ENCODE measurements at places on chromosomes 2 and 18.

DNA sequence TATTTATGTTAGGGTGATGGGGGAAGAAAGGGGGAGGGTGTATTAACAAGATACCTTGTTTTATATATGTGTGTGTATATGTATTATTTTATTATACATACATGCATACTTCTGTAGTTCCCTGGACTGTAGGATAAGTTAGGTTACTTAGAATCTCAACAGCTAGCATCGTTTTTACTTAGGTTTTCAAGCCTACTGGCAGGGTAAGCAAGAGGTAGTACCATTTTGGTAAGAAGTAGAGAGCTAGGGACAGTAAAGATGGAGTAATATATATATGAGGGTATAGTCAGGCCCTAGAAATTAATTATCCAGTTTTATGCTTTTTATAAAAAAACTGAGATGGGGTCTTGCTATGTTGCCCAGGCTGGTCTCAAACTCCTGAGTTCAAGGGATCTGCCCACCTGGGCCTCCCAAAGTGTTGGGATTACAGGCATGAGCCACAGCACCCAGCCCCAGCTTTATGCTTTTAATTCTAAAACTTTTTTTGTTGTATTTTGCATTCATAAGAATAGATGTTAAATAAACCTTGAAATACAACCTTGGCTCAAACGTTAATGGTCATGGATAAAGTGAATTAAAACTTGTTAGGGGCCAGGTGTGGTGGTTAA, 13.2 kb downstream of the MSH6 start:
- DNase-seq: no peak

DNA sequence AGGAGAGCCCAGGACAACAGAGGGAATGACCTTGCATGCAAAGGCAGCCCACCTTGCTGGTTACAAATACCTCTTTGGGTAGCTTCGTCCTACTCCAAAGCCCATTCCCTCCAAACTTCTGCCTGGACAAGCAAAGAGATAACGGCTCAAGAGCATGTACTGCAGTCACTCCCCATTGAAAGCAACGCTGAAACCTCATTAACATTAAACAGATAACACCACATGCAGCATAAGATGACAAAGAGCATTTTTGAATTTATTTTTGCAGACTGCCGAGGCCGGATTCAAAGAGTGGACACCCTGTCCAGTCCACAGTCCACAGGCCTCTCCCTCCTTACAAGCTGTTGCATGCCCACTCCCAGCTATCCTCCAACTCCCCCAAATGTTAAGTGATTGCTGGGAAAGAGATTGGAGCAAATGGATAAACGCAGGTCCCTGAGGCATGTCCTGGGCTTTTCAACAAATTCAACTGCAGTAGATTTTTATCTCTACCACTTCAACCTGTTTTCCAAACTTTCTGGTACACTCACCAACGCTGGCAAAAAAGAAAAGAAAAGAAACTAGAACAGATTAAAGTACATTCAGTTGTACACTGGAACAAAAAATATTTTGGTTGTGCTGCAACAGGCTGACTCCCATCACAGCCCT, 40.1 kb downstream of the MREG start:
- DNase-seq: no peak

DNA sequence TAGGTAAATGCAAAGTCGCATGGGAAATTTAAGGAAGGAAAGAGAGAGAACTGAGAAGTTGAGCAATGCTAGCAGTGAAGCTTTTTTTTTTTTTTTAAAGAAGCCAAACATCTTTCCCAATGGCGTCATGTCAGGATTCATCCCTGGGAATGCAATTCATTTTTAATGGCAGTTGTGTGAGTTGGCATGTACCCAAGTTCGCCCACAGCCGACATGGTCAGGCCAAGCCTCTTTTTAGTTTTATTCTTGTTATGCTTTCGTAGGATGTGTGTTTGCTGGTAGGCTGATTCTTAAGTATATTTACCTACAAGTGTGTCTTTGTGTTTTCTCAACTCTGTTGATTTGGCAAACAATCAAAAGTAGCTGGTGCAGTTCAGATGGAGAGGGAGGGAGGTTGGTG, 127.6 kb upstream of the ITGA6 start:
- DNase-seq: no peak

DNA sequence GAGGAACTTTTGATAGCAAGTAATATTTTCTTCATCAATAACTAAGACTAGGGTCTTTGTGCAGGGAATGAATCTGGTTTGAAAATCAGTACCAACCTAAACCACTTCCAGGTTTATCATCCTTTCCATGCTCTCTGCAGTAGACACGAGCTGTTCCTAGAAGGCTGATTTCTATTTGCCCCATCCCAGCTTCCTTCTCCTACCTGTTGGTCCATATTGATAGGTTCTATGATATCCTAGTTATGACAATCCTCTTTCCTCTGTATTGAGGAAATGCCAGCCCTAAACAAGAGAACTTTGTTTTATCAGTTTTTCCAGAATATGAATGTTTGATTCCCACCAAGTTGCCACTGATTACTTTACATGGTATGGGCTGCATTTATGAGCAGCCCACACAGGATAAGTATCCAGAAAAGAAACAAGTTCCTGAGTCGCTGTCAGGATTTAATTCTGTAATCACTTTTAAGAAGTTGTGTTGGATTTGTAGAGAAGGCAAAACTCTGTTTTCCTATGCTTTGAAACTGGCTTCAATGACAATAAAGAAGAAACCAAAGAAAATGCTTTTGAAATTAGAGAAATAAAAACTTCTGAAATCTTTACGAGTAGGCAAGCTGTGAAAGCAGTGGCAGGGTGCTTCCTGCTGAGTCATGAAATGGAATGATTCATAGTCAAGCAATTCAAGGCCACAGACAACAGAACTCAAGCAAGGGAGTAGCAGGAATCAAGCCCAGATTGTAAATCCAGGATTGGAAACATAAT, 37.3 kb upstream of the TANK start:
- DNase-seq: no peak

GRCh38 chr2:218981390-218981880, 3.5 kb downstream of the FEV start:
- DNase-seq: no peak
